B cell (primary cell): ENCODE measurements at places on chromosomes 4 and X. TPM values are rescaled to one million over a fixed set of nuclear protein-coding genes. Genes with fewer than 3 reads are reported as not detected.

DNA sequence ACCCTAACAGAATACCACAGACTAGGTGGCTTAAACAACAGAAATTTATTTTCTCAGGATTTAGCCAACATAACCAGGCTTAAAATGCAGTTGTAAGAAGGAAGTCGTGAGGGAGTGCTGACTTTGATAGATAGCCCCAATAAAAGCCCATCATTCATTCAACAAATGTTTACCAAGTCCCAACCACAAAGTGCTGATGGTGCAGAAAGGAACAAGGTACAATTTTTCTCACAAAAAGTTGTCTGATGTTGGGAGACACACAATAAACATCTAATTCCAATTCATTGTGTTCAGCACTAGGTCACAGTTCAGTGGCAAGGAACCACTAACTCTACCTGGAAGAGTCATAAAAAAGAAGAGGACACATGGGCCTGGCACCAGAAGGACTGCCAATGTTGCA lies 42.2 kb downstream of the AKAP4 start:
- H3K27me3 ChIP-seq = no peaks in the 10 kb centered on the region
- no peaks in the 10 kb centered on the region for H3K36me3 ChIP-seq
- no peak overlapping the region for H3K4me3 ChIP-seq
- H3K4me1 ChIP-seq = no peaks in the 10 kb centered on the region
- no peak for DNase-seq

DNA sequence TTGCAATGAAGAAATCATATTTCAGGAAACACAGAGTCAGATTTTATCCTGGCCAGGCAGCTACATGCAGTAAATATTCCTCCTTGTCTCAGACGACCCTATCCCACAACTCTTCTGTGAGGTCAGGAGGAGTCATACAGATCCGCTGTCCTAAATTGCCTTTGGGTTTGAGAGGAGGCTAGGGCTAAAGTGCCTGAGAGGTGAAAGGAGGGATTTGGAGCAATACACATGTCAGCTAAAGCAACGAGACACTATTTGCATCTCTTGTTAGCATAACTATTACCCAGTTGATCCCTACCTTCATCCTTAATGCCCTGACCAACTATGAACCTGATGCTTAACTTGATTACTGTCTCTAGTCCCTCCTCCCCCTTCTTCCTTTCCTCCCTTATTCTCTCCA lies 98.6 kb downstream of the TBC1D19 start:
- no peak for DNase-seq
- no peaks in the 10 kb centered on the region for H3K27me3 ChIP-seq
- no peaks in the 10 kb centered on the region for H3K36me3 ChIP-seq
- no peak overlapping the region for H3K4me3 ChIP-seq

- H3K27me3 ChIP-seq = no peaks in the 10 kb centered on the region
- H3K36me3 ChIP-seq = no peaks in the 10 kb centered on the region
- no peak overlapping the region for H3K27ac ChIP-seq
- no peak overlapping the region for H3K4me3 ChIP-seq
These were observed 149.1 kb downstream of the PAPSS1 start for GRCh38 chr4:107570952-107571351.

DNA sequence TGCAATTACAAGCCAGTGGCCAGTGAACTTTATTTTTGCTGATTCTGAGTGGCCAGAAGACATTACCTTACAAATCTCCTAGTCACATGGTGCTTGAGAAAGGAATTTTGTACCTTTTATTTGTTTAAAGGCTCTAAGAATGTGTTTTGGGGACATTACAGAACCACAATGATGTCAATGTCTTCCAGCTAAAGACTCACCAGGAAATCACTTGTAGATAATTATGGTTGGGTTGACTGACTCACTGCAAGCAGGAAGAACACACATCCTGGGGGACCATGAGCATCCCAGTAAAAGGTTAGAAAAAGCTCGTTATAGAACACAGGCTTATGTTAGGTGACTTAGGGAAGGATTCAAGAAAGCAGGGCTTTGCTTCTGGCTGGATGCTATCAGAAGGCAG lies 119.4 kb upstream of the FAM9B start:
- no peak for DNase-seq
- H3K27ac ChIP-seq = no peak overlapping the region
- H3K27me3 ChIP-seq = peaks cover 30% of the 10 kb centered on the region
- peaks cover 11% of the 10 kb centered on the region for H3K4me1 ChIP-seq

DNA sequence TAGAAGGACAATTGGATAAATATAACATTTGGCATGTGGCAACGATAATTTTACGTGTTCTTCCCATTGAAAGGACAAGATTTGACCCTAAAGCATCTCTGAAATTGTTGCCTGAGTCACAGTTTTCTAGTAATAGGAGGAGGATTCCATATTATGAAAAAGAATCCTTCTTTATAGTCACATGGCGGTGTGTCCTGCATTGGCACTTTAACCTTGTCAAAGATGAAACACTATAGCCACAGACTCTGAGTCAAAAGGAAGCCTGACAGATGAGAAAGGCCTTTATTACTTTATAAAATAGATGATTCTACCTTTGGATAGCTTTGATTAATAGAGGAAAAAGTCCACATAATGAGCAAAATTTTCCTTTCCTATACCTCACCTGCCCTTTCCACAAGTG lies 11.5 kb downstream of the LNX1 start:
- H3K36me3 ChIP-seq = no peaks in the 10 kb centered on the region
- no peak overlapping the region for H3K4me3 ChIP-seq
- DNase-seq = no peak
- no peak overlapping the region for H3K27ac ChIP-seq
- H3K4me1 ChIP-seq = no peaks in the 10 kb centered on the region

The PCDH7 gene
- polyA plus RNA-seq = not detected in 2 replicates

GRCh38 chr4:135368831-135369230 lies 1167.2 kb upstream of the PABPC4L start:
- H3K4me3 ChIP-seq = no peak overlapping the region
- DNase-seq = no peak
- no peaks in the 10 kb centered on the region for H3K36me3 ChIP-seq
- no peak overlapping the region for H3K27ac ChIP-seq
- H3K27me3 ChIP-seq = no peaks in the 10 kb centered on the region

GRCh38 chr4:107818301-107818910 lies 6.3 kb upstream of the SGMS2 start:
- H3K27ac ChIP-seq = no peak overlapping the region
- no peaks in the 10 kb centered on the region for H3K27me3 ChIP-seq
- no peak overlapping the region for H3K4me3 ChIP-seq
- no peaks in the 10 kb centered on the region for H3K4me1 ChIP-seq
- no peak for DNase-seq

- H3K4me3 ChIP-seq = no peak overlapping the region
- H3K36me3 ChIP-seq = peaks cover 2% of the 10 kb centered on the region
- no peaks in the 10 kb centered on the region for H3K4me1 ChIP-seq
- no peak for DNase-seq
- no peak overlapping the region for H3K27ac ChIP-seq
- no peaks in the 10 kb centered on the region for H3K27me3 ChIP-seq
These were observed 156.8 kb upstream of the MAB21L2 start for GRCh38 chr4:150425161-150425560.

DNA sequence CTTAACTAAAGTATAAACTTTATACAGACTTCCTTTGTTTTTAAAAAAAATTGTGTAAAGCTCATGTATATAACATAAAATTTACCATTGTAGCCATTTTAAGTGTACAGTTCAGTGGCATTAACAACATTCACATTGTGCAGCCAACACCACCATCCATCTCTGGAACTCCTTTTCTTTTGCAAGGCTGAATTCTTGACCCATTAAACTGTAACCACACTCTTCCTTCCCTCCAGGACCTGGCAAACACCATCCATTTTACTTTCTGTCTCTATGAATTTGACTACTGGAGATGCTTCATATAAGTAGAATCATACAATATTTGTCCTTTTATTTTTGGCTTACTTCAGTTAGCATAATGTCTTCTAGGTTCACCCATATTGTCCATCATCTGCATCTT lies 104.7 kb downstream of the RASL11B start:
- H3K36me3 ChIP-seq = no peaks in the 10 kb centered on the region
- no peak overlapping the region for H3K27ac ChIP-seq
- no peaks in the 10 kb centered on the region for H3K4me1 ChIP-seq
- H3K4me3 ChIP-seq = no peak overlapping the region
- DNase-seq = no peak

The OPRPN gene
- not detected in 2 replicates for polyA plus RNA-seq

The KCND1 gene
- polyA plus RNA-seq = 2.2 and 4.3 TPM in 2 replicates

DNA sequence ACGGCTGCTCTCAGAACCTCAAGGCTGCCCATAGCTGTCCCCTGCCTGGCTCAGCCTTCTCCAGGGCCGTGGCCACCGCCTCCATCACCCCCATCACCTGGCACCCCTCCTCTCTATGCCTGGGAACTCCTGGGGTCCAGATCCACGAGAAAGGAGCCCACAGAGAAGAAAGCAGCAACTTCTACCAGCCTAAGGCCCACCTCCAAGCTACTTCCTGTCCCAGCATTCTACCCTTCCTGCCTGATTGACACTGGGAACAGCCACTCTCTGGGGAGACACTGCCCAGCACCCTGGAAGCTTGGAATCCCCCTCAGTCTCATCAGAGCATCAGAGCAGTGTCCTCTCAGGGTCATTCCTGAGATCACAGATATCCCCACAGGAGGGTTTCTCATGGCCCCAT lies 36.9 kb upstream of the PROM1 start:
- no peak overlapping the region for H3K27ac ChIP-seq
- H3K36me3 ChIP-seq = no peaks in the 10 kb centered on the region
- no peak for DNase-seq
- H3K4me3 ChIP-seq = no peak overlapping the region

GRCh38 chr4:145804116-145804515 lies 124.2 kb downstream of the C4orf51 start:
- DNase-seq = no peak
